ENCODE measurements at places on chromosomes 1 and 21. TPM values are rescaled to one million over a fixed set of nuclear protein-coding genes. Genes with fewer than 3 reads are reported as not detected.

DNA sequence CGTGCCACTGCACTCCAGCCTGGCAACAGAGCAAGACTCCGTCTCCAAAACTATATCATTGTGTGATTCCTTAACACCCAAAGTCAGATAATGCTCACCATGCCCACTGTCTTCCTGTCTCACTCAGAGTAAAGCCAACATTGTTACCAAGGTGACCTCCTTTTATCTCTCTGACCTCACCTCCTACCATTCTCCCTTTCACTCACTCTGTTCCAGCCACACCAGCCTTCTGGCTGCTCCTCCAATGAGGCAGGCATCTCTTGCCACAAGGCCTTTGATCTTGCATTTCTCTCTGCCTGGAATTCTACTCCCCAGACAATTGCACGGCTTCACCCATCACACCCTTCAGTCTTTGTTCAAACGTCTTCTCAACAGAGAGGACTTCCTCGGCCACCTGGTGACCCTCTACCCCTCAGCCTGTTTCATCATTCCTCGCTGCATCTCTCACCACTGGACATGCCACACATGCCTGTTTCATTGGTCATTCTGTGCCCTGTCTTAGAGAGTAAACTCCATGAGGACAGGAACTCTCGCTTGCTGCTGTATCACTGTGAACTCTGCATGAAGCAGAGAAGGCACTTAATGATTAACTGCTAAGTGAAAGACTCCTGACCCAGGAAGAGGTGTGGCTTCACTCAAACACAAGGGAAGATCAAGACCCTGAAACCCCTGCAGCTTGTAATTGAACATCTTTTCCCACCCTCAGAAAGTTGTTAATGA is 67.1 kb upstream of the CAPZB start:
- no peak for DNase-seq

DNA sequence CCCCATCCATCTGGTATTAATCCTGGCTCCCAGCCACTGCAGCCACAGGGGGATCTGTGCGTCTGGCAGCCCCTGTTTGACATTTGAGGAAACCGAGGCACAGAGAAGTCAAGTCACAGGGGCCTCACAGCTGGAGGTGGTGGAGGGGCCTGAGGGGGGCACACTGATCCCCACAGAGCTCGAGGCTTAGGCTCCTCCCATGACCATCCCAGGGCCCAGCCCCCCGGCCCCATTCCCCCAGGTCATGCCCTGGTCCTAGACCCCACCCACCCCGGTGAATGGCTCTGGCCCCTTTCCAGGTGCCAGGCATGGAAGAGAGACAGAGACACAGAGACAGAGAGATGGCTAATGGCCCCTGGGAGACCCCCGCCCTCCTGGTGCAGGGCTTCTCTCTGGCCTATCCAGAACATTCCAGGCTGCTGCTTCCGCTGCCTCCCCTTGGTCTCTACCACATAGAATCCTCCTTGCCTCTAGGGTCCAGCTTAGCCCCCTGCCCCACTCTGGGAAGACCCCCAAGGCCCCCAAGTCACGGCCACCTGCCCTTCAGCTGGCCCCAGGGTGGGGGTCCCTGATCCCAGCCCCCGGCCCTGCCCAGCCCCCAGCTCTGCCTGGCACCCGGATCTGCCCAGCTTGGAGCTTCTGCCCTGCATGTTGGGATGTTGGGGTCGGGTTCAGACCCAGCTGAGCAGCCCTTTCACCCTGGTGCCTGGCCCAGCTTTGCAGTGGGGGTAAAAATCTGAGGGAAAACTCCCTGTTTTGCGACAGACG is 29.2 kb upstream of the LRRC3 start:
- no peak for DNase-seq

DNA sequence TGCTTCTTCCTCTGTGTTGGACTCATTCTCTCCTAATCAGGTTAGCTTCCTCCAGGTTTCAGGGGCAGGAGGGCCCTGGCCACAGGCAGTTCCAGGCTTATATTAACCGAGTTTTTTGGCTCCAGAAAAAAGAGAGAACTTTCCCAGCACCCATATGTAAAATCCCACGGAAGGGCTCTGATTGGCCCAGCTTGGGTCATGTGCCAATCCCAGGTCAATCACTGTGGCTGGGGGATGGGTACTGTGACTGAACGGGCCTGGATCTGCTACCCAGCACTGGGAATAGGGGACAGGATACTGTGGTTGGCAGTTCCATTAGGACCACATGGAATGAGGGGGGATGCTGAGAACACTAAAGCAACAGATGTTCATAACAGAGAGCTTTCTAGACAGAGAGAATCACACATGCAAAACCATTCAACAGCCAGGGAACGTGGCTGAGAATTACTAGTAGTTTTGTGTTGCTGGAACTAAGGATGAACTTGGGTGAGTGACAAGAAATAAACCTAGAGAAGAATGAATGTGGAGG is 51.1 kb upstream of the NEK2 start:
- DNase-seq: no peak

DNA sequence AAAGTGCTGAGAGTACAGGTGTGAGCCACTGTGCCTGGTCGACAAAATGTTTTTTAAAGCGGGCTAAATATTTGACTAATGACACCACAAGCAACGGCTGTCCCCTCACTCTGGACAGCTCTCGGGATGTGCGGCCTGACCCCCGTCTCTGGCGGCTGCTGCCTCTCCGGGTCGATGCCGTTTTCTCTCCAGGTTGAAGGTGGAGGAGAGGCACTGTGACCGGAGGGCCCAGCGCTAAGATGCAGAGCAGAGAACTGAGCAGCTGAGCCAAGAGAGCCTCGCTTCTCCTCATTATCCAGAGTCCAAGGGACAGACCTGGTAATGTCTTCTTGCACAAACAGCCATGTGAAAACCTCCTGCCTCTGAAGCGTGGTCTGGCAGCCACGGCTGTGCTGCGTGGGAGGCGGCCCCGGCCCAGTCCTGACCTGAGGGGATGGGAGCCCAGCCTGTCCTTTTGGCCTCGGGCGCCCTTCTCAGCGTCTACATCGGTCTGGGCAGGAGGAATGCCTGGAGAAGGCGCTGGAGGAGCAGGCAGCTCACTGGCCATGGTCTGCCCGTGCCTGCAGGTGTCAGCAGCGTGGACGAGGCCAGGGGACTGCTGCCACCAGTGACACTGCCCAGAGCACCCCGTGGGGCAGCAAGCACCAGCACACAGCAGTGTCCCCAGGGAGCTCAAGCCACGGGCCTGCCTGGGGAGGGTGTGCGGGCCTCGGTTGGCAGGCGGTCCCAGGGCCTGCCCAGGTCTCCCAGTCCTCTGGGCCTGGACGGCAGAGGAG is 10.3 kb downstream of the MORN1 start:
- DNase-seq: no peak

DNA sequence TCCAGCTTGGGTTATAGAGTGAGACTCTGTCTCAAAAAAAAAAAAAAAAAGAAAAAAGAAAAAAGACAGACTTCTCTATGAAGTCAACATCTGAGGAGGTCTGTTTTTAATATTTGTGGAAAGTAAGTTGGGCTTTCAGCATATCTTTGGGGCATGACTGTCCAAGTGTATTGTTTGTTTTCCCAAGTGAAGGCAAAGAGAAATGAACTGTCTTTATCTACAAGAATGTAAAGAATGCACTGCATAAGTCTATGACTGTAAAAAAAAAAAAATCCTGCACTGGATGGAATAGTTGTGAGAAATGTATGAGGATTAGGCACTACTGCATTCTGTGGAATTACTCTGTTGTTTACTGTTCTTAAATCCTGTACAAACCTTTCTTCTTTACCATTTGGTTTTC is 45.6 kb upstream of the TMEM61 start:
- DNase-seq: peak; percentile 46

Gene ZC3H12A
- 16.0 TPM for total RNA-seq

- no peak for DNase-seq
Observed at GRCh38 chr1:152160576-152160975, 1.5 kb upstream of the RPTN start.

GRCh38 chr1:168628807-168629206 is 52.4 kb downstream of the XCL1 start:
- DNase-seq: peak; percentile 79

- DNase-seq: no peak
Observed at GRCh38 chr1:55833529-55834091, 618.4 kb upstream of the USP24 start.

- no peak for DNase-seq
Observed at GRCh38 chr1:225882694-225883615, 775 bp upstream of the TMEM63A start.

Data from epithelial cell of proximal tubule (primary cell).